ENCODE measurements at places on chromosomes 3 and 15. TPM values are rescaled to one million over a fixed set of nuclear protein-coding genes. Genes with fewer than 3 reads are reported as not detected.

GRCh38 chr3:164658125-164658524, 420.2 kb downstream of the SI start:
- no peak for DNase-seq

- DNase-seq = no peak
These were observed 3.8 kb upstream of the SLCO3A1 start for GRCh38 chr15:91849749-91850161.

DNA sequence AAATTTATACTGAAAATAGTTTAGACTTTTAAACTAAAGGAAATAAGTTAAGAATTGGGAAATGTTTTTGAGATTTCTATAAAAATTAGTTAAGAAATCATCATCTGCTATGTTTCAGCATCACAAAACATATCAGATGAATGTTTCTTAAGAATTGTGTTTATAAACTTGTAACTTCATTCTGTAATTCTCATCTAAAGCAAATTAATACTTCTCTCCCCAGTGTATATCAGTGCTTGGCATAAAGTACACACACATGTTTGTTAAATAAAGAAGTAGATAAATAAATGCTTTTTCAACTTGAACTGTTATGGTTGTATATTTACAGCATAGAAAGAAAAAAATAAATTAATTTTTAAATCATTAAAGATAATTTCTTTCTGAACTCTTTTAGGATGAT, 245.9 kb upstream of the SLITRK3 start:
- no peak for DNase-seq

Gene CISH
- 0.57 TPM for total RNA-seq

Gene IGSF10
- total RNA-seq = 0.10 TPM

Measured in Panc1 (cell line).